Liver (tissue), 10 donors: ENCODE measurements at places on chromosomes 6 and 20. TPM values are rescaled to one million over a fixed set of nuclear protein-coding genes. Genes with fewer than 3 reads are reported as not detected.
A peak's percentile ranks its signal among the peaks of the same experiment; 100 is the strongest.

HSPA12B gene
- 0.98 TPM for total RNA-seq

GLO1 gene
- total RNA-seq, result 108 TPM

BAK1 gene
- 6.1 TPM for total RNA-seq

NKX2-4 gene
- not detected for total RNA-seq

GRCh38 chr6:108403236-108403635, 108.4 kb downstream of the AFG1L start:
- no peaks in the 10 kb centered on the region for H3K36me3 ChIP-seq
- no peak overlapping the region for H3K4me3 ChIP-seq
- DNase-seq, result no peak
- H3K27ac ChIP-seq, result no peak overlapping the region

DNA sequence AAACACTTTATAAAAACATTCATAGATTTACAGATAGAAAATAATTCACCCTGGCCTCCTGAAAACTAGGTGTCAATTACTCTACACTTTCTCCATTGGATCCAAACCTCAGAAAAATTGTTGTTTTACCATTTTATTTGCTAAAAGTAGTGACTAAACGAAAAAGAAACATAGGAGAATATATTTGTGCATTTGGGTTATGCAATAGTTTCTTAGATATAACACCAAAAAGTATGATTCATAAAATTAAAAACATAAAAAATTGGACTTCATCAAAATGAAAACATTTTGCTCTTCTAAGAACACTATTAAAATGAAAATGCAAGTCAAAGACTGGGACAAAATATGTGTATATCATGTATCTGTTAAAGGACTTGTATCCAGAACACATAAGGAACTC, 671.3 kb downstream of the MAFB start:
- no peak for DNase-seq
- no peaks in the 10 kb centered on the region for H3K36me3 ChIP-seq
- H3K4me1 ChIP-seq, result no peaks in the 10 kb centered on the region
- H3K4me3 ChIP-seq, result no peak overlapping the region
- no peak overlapping the region for H3K27ac ChIP-seq
- no peaks in the 10 kb centered on the region for H3K27me3 ChIP-seq

DNA sequence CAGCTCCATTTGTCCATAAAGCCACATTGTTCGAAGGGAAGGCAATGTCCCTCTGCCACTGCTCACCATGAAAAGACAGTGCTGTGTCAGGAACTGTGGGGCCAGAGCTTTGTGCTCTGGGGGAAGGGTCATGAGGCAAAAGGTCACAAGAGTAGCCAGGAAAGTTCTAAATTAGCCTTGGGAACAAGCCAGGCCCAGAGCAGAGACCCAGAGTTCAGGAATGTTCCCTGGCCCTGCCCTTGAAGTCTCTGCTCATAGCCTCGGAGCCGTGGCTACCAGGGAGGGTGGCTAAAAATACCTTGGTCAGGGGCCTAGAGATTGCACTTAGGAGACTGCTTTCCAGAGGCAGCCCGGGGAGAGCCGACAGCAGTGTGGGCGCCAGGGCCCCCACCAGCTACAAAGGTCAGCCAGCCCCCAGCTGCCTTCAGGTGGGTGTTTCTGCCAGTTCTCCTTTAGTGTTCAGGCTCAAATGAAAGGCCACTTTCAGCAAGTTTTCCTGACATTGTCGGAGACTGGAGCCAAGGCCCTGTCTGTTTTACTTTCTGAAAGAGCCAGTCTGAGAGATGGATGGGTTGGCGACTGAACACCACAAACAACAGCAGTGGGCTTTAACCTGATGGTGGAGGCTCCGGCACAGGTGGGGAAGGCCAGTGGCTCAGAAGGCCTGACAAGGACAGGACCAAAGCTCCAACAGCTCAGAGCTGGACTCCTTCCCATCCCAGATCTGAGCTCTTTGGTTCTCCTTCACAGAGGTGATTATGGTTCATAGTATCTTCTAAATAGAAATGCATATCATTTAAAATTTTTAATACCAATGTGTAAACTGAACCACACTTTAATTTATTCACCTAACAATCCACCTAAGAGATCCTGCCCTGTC, 76.2 kb downstream of the CDH26 start:
- no peaks in the 10 kb centered on the region for H3K36me3 ChIP-seq
- no peak for DNase-seq
- H3K27me3 ChIP-seq, result peaks cover 14% of the 10 kb centered on the region
- H3K4me3 ChIP-seq, result no peak overlapping the region

DNA sequence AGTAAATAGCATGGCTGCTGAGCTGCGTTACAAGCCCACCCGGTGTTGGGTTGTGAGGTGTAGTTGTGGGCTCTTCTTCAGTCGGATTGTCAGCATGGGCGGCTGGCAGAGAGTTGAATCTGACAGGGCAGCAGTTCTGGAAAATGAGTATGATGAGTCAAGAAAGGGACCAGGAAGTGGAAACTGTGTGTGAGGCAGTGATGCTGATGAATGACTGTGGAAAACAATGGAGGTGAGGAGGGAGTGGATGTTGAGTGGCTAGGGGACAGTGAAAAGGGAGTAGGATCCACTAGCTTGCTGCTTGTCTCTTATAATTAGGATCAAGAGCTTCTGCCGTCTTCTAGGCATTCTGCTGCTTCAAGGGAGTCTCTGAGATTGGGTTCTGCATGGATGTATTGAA, 154.3 kb downstream of the ESR1 start:
- DNase-seq, result no peak
- H3K4me3 ChIP-seq, result no peak overlapping the region
- H3K4me1 ChIP-seq, result no peaks in the 10 kb centered on the region
- no peaks in the 10 kb centered on the region for H3K27me3 ChIP-seq
- H3K27ac ChIP-seq, result no peak overlapping the region

GRCh38 chr6:168124921-168125320, 45.9 kb upstream of the FRMD1 start:
- H3K4me1 ChIP-seq, result no peaks in the 10 kb centered on the region
- no peak overlapping the region for H3K27ac ChIP-seq
- peak; percentile 9 for DNase-seq
- H3K27me3 ChIP-seq, result no peaks in the 10 kb centered on the region
- no peaks in the 10 kb centered on the region for H3K36me3 ChIP-seq
- H3K4me3 ChIP-seq, result no peak overlapping the region

DNA sequence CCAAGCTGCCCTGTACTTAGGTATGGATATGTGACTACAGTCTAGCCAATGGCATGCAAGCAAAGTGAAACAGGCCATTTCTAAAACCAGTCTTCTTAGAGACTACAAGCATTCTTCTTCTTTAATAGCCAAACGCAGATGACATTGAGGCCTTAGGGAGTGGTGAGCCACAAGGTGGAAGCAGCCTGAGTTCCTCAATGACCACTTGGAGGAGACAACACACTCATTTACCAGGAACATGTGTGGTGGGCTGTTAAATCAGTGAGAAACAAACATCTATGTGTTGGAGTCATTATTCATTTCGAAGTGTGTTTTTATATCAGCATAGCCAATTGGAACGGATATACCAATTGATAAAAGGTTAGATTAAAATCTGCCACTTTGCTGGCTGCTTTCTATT, 122.0 kb downstream of the GFRAL start:
- DNase-seq, result no peak
- peaks cover 5% of the 10 kb centered on the region for H3K4me1 ChIP-seq
- H3K27me3 ChIP-seq, result no peaks in the 10 kb centered on the region
- no peak overlapping the region for H3K4me3 ChIP-seq
- no peaks in the 10 kb centered on the region for H3K36me3 ChIP-seq

GRCh38 chr20:45909817-45910669, 1.9 kb downstream of the PLTP start:
- DNase-seq, result no peak
- H3K36me3 ChIP-seq, result no peaks in the 10 kb centered on the region
- H3K4me1 ChIP-seq, result peaks cover 2% of the 10 kb centered on the region
- H3K27me3 ChIP-seq, result no peaks in the 10 kb centered on the region
- H3K27ac ChIP-seq, result no peak overlapping the region
- no peak overlapping the region for H3K4me3 ChIP-seq

DNA sequence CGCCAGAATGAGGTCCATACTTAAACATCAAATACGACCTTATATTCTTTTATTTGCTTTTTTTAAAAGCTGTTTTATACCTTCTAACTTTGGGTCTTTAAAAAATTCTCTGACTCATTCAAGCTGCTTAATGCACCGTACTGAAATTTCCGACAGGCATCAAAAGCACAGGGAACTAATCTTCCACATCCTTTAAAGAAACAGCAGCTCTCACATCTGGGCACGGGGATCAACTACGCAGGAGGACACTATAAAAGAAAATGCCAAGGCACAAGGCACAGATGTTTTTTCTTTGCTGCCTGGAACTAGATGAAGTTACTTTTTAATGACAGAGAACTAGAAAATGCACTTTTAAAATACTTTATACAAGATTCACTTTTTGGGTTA, 112.4 kb upstream of the ARG1 start:
- DNase-seq, result no peak
- H3K27ac ChIP-seq, result no peak overlapping the region
- no peaks in the 10 kb centered on the region for H3K4me1 ChIP-seq
- no peaks in the 10 kb centered on the region for H3K27me3 ChIP-seq
- H3K4me3 ChIP-seq, result no peak overlapping the region

- no peak overlapping the region for H3K4me3 ChIP-seq
- no peaks in the 10 kb centered on the region for H3K36me3 ChIP-seq
- DNase-seq, result no peak
- H3K27ac ChIP-seq, result no peak overlapping the region
Measured at GRCh38 chr6:33007831-33008400, 1.5 kb downstream of the HLA-DOA start.

DNA sequence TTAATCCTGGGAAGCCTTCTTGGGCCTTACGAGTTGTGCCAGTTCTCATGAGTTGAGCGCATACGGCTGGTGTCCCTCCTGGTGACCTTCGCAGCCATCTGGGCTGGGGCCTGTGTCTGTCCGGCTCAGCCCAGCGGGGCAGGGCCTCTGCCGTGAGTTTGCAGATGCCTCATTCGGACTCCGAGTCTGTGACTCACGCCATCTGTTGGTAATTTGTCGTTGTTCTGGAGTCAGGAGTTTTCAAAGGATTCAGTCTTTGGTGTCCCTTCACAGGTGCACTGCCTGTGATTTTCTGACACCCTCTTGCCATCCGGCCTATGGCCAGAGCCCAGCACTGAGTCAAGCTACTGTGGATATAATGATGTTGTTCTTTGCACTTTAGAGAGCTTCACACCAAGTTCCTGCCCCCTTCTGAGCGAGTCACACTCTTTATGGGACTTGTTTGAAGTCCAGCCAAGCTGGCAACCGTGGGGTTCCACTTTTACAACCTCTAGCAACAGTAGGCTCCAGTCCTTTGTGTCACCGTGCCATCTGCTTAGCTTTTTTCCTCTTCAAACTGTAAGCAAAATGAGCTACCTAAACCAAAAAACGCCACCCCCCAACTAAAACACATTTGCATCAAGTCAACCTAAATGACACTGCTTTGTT, 175.6 kb downstream of the AIG1 start:
- no peaks in the 10 kb centered on the region for H3K36me3 ChIP-seq
- no peak for DNase-seq
- no peak overlapping the region for H3K27ac ChIP-seq
- H3K27me3 ChIP-seq, result no peaks in the 10 kb centered on the region

DNA sequence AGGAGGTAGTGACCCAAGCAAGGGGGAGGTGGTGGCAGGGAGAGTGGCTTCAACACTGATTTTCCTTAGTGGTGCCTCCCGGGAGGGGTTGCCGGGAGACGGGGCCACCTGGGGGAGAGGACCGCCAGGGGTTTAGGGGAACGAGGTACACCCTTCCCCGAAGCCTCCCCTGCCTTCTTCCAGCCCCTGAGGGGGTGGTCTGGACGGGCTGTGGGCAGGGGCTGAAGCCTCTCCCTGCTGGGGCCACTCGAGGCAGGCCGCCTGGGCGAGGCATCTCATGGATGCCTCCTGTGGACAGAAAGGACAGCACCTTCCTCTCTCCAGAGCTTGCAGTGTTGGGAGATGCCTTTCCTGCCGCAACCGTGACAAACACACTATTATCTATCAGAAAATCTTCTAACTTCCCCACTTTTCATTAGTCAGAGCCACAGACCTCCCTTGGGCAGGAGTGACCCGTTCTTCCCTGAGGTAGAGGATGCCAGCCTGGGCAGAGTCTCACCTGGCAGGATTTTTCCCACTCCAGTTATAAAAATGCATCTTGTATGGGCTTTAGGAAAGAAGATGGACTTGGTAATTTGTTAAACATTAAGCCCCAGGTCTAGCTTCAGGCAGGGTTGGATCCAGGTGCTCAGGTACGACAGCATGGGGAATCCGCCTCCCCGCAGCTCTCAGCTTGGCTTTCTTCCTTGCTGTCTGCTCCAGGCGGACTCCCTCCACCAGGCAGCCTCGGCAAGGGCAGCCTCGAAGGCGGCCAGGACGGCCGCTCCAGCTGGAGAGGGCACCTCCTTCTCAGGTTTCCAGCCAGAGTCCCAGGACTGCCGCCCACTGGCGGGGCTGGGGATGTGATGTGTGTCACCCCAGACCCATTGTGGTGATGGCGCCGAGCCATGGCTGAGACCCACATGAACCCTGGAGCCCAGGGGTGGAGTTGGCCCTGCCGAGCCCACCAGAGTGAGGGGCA, 11.0 kb downstream of the HRH3 start:
- no peak for DNase-seq
- H3K27me3 ChIP-seq, result no peaks in the 10 kb centered on the region
- no peaks in the 10 kb centered on the region for H3K36me3 ChIP-seq

DNA sequence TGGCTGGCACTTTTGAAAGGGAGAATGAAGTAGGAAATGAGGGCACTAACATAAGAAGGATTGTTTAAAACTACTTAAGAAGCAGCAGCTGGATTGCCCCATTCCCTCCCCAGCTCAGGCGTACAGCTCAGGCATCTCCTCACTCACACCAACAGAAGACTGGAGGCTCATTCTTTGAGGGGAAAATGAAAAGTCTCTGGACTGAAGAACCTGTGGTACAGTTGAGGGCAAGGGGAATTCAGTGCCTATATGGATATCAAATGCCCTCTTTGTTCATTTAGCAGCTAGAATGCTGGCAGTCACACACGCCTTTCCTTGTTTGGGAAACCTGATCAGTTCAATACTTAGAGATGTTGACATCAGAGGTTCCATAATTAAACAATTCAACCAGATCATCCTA, 502.1 kb upstream of the SOX4 start:
- DNase-seq, result no peak
- no peak overlapping the region for H3K27ac ChIP-seq
- H3K4me3 ChIP-seq, result no peak overlapping the region
- H3K27me3 ChIP-seq, result no peaks in the 10 kb centered on the region
- H3K36me3 ChIP-seq, result no peaks in the 10 kb centered on the region
